Lung (tissue), 17 donors: ENCODE measurements at places on chromosomes 4 and X. TPM values are rescaled to one million over a fixed set of nuclear protein-coding genes. Genes with fewer than 3 reads are reported as not detected.

DNA sequence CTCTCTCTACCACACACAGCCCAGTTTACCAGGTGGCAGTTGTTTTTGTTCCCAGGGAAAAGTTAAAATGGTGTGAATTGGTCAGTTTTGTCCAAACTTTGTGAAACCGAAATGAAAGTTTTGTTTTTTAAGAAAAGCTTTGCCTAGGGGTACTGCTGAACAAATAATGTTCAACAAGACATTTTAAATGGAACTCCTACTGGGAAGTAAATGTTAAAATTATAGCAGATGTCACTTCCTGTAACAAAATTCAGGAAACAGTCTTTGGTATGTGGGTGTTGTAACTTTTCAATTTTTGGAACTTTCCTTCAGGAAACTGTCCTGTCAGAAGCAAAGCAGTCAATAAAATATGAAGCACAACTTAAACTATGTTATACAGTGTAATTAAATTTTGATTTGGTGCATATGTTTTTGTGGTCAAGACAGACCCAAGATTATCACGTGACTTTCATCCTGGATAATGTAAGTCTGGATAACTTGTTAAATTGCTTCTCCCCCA is 79.5 kb downstream of the AFF1 start:
- H3K4me1 ChIP-seq = peaks cover 46% of the 10 kb centered on the region
- no peak overlapping the region for H3K4me3 ChIP-seq

GRCh38 chr4:4504783-4505182 is 37.1 kb downstream of the STX18 start:
- H3K4me3 ChIP-seq = no peak overlapping the region
- no peak for DNase-seq
- peaks cover 2% of the 10 kb centered on the region for H3K36me3 ChIP-seq
- no peak overlapping the region for H3K27ac ChIP-seq
- H3K4me1 ChIP-seq = no peaks in the 10 kb centered on the region

DNA sequence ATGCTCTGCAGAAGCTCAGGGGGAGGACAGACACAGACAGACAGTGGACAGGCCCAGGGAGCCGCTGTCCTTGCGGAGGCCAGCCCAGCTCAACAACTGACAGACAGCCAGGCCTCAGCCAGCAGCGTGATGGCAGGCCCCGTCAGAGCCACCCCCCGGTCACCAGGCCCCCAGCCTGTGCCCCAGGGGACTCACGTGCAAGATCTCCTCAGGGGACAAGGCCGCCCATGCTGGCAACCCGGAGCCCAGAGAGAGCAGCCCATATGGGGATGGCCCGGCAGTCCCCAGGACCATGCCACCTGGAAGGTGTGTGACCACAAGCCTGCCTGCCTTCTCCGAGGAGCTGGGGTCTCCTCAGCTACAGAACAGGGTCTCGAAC is 28.0 kb upstream of the MXD4 start:
- no peaks in the 10 kb centered on the region for H3K27me3 ChIP-seq
- H3K4me3 ChIP-seq = no peak overlapping the region
- H3K36me3 ChIP-seq = peaks cover 2% of the 10 kb centered on the region
- no peaks in the 10 kb centered on the region for H3K4me1 ChIP-seq
- H3K27ac ChIP-seq = no peak overlapping the region

DNA sequence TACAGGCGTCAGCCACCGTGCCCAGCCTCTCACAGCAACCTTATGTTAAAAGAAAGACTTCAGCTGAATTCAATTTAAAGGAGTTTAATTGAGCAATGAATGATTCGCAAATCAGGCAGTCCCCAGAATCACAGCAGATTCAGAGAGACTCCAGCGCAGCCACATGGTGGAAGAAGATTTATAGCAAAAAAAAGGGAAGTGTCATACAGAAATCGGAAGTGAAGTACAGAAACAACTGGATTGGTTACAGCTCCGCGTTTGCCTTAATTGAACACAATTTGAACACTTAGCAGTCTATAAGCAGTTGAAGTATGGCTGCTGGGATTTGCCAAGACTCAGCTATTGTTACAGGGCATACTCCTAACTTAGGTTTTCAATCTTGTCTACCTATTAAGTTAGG is 19.8 kb downstream of the CENPVL3 start:
- no peak overlapping the region for H3K27ac ChIP-seq
- no peak for DNase-seq

GRCh38 chr4:118046323-118046722 is 12.0 kb downstream of the NDST3 start:
- H3K27me3 ChIP-seq = no peaks in the 10 kb centered on the region
- H3K27ac ChIP-seq = no peak overlapping the region
- no peaks in the 10 kb centered on the region for H3K4me1 ChIP-seq
- H3K4me3 ChIP-seq = no peak overlapping the region
- H3K36me3 ChIP-seq = no peaks in the 10 kb centered on the region

GRCh38 chrX:30779453-30780030 is 109.5 kb downstream of the TAB3 start:
- no peaks in the 10 kb centered on the region for H3K36me3 ChIP-seq
- H3K4me1 ChIP-seq = no peaks in the 10 kb centered on the region
- no peak for DNase-seq
- H3K4me3 ChIP-seq = no peak overlapping the region
- no peak overlapping the region for H3K27ac ChIP-seq

The GAGE2A gene
- 0.52 TPM for total RNA-seq

GRCh38 chr4:138407329-138407728 is 165.2 kb upstream of the SLC7A11 start:
- H3K4me3 ChIP-seq = no peak overlapping the region
- no peaks in the 10 kb centered on the region for H3K27me3 ChIP-seq
- peaks cover 10% of the 10 kb centered on the region for H3K4me1 ChIP-seq

DNA sequence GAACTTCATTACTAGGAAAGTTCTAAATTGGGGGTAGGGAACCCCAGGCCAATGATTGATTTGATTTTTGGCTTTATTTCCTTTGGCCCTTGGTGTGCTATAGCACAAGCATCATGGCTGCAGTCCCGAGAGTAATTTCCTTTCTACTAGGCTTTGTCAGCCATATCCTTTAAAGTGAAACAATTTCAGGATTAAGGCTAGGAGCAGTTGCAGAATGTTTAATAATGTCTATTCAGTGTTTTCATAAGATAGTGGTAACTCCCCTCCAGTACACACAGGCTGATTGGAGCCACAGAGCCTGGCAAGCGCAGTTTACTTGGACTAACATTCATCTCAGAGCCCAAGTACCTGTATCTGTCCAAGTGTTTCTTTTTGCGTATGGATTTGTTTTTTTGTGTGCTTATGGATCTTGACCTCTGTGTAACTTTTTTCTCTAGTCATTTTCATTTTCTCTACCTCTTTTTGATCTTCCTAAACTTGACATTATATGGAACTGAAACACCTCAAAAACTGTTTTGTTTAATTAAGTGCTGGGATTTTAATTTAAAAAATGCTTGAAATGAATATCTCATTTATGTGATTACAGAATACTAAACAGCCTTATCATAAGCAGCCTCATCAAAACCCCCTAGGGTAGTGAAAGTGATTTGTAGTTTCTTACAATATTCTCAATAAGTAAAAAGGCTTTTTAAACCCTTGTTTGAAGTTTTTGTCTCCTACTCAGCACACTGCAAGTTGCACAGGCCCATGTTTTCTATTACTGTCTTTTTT is 7.5 kb downstream of the STIM2 start:
- H3K4me3 ChIP-seq = no peak overlapping the region
- peaks cover 41% of the 10 kb centered on the region for H3K4me1 ChIP-seq
- H3K27me3 ChIP-seq = no peaks in the 10 kb centered on the region
- H3K27ac ChIP-seq = no peak overlapping the region
- H3K36me3 ChIP-seq = no peaks in the 10 kb centered on the region
- peak; percentile 53 for DNase-seq

- H3K36me3 ChIP-seq = no peaks in the 10 kb centered on the region
- H3K4me3 ChIP-seq = no peak overlapping the region
- H3K4me1 ChIP-seq = no peaks in the 10 kb centered on the region
- DNase-seq = no peak
- no peak overlapping the region for H3K27ac ChIP-seq
- no peaks in the 10 kb centered on the region for H3K27me3 ChIP-seq
Measured at GRCh38 chr4:67593741-67594175, 35.2 kb downstream of the STAP1 start.

DNA sequence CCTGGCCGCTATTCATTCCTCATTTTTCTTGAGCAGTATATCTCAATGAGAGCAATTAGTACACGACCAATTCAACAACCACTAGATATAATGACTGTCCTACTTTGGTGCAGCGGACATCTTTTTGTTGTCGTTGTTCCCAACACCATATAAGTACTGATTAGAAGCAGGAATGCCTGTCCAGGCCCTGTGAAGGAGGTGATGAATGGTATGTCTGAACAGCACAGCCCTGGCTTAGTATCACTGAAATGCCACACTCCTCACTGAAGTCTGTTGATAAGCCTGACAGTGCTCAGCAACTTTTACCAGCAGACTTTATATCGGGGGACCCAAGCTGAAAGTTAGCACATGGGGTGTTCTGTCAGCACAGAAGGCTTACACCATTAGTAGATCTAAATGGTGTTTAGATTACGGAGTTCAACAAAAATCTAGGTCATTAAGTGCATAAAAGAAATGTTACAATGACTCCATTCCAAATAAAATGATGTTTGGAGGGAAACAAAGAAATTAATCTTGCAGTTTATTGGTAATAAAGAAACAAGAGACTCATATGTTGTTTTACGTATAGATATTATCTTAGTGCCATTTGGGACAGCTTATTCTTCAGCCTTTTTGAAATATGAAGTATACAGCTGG is 228.3 kb upstream of the TTC29 start:
- no peak overlapping the region for H3K4me3 ChIP-seq
- H3K36me3 ChIP-seq = no peaks in the 10 kb centered on the region
- H3K27me3 ChIP-seq = no peaks in the 10 kb centered on the region
- DNase-seq = no peak
- H3K4me1 ChIP-seq = peaks cover 13% of the 10 kb centered on the region
- no peak overlapping the region for H3K27ac ChIP-seq

GRCh38 chr4:151331276-151332042 is 6.1 kb upstream of the SH3D19 start:
- no peaks in the 10 kb centered on the region for H3K4me1 ChIP-seq
- no peaks in the 10 kb centered on the region for H3K36me3 ChIP-seq
- DNase-seq = no peak
- no peak overlapping the region for H3K27ac ChIP-seq

DNA sequence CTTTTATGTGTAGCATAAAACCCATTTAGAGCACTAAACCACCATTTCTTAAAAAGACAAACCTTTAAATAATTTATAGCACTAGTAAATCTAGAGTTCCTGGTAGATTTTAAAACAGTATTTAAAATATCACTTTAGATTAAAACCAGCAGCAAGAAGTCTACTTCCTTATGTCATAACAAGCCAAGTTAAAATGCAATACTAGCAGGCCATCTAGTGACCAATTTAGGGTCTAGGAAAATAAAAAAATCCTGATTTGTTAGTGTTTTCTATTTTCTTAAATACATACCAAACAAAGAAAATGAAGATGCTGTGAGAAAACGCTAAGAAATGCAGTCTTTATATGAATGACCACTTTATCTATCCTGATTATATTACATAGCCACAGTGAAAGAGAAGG is 53.9 kb downstream of the PAPSS1 start:
- peaks cover 6% of the 10 kb centered on the region for H3K36me3 ChIP-seq
- no peaks in the 10 kb centered on the region for H3K27me3 ChIP-seq
- no peak overlapping the region for H3K27ac ChIP-seq
- peak; percentile 79 for DNase-seq

GRCh38 chr4:151048913-151049312 is 33.8 kb upstream of the LRBA start:
- no peaks in the 10 kb centered on the region for H3K27me3 ChIP-seq
- H3K36me3 ChIP-seq = no peaks in the 10 kb centered on the region
- no peak overlapping the region for H3K27ac ChIP-seq
- no peak for DNase-seq
- no peaks in the 10 kb centered on the region for H3K4me1 ChIP-seq
- no peak overlapping the region for H3K4me3 ChIP-seq

DNA sequence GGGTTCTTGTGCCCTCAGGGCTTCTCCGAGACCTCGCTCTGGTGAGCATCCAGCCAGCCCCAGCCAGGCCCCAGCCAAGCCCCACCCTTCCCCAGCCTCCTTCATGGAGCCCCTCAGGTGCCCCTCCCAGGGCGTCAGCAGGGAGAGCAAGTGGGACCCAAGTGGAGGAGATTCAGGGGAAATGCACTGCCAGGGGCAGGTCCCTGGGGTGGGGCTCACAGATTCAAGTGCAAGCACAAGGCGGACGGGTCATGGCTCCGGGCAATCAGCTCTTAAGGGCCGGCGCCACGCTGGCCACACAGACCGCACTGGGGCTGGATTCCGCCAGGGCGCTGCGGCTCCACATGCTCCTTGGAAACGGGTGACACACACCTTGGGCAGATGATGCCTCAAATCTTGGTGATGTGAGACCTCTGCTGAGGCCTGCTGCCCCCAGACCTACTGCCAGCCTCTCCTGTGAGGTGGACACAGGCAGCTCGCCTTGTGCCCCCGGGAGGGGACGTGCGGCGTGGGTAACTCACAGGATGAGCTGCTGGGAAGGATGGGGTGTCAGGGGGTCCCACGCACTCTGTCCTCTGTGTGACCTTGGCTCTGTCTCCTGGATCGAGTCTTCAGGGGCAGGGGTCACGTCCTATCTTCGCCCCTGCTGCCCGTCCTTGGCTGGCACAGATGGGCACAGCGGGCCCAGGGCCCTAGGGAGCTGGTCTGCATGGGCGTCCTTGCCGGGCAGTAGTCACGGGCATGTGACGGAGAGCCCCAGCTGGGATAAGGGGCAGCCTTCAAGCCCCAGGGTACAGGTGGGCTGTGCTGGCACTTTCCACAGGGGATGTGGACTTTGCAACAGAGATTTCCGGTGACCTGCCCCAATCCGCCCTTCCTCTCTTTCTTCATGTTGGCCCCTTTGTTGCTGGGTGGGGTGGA is 17.1 kb downstream of the NAT8L start:
- H3K4me1 ChIP-seq = no peaks in the 10 kb centered on the region
- no peaks in the 10 kb centered on the region for H3K27me3 ChIP-seq
- H3K4me3 ChIP-seq = no peak overlapping the region
- no peak for DNase-seq
- H3K36me3 ChIP-seq = no peaks in the 10 kb centered on the region

DNA sequence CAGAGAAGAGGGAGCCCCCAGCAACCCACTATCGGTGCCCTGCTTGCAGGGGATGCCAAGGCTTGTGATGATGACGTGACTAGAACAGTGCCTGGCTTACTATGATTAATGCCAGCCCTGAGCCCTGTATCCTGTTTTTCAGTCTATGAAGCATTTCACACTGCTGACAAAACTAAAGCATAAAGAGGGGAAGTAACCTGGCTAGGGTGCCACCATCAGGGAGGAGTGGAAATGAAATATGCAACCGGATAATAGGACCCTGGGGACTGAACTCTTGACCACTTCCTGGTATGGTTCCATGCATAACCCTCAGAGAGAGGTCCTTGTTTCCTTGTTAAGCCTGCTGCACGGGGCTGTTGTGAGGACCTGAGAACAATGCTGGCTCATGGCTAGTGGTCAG is 50.3 kb downstream of the MED28 start:
- no peak overlapping the region for H3K27ac ChIP-seq
- no peaks in the 10 kb centered on the region for H3K36me3 ChIP-seq
- no peaks in the 10 kb centered on the region for H3K4me1 ChIP-seq
- no peaks in the 10 kb centered on the region for H3K27me3 ChIP-seq
